ENCODE measurements at places on chromosomes 1 and 21.

GRCh38 chr1:156095906-156096508 lies 13.7 kb upstream of the MEX3A start:
- no peak for DNase-seq

DNA sequence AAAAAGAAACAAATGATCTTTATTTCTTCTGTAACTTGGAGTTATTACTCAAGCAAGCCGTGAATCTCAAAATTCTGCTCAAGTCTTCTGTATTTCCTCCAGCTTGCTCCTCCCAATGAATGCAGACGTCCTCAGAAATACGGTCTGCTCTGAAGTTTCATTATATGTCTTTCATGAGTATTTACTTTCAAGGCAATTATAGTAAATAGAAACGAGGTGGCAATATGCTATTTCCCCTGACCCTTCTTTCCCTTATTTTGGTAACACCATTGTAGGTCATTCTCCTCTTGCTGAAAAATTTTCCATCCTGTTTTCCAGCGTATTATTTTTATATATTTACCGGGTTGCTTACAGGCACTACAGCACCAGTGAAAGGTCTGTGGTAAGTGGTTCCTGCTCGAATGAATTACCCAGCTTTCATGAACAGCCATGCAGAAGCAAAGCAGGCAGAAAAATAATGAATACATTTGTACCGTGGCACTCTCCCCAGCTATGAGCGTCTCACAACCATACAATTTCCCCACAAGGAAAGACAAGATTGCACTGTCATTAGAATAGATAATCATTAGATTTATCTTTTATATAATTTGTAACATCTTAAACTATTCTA lies 350.9 kb upstream of the PKN2 start:
- DNase-seq: no peak

DNA sequence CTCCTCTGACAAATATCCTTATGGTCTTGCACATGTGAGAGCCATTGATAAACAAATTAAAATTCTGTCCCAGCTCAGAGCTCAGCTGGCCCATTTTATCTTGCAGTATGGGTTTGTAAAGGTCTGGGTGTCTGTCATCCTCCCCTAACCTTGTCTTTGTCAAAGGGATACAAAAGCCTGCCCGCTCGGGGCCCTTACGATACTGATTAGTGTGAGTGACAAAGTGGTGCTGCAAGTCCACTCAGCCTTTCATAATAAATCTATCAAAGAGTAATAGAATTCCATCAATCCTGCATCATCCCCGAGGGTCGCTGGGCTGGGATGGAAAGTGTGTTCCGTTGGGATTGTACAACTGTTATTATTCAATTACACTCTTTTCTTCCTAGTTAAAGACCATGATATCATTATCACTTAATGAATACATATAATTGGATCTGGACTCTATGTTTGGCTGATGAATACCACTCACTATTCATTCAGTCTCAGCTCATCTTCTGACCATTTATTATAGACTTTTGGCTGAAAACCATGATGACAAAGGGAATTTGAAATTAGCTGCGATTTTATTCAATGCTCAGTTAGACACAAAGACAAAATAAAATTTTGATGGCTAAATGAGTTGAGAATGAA lies 122.5 kb upstream of the FOXD3 start:
- no peak for DNase-seq

- peak; percentile 81 for DNase-seq
Measured at GRCh38 chr1:62841587-62842169, 57.7 kb downstream of the ATG4C start.

DNA sequence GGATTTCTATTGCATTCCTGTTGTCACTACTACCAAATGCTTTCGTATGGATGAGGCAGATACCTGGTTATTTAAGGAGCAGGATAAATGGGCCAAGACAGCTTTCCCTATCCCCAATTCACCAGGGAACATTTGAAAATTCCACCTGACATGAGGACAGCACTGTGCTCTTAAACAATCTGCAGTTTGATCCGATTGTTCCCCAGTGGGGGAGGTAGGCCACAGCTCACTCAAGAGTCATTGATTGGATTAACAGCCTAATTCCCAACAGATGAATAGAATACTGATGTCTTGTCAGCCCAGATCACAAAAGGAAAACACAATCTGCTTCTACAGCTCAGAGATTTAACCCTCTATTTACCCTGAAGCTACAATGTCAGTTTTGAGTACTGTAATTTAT lies 123.9 kb downstream of the LHX4 start:
- DNase-seq: no peak

DNA sequence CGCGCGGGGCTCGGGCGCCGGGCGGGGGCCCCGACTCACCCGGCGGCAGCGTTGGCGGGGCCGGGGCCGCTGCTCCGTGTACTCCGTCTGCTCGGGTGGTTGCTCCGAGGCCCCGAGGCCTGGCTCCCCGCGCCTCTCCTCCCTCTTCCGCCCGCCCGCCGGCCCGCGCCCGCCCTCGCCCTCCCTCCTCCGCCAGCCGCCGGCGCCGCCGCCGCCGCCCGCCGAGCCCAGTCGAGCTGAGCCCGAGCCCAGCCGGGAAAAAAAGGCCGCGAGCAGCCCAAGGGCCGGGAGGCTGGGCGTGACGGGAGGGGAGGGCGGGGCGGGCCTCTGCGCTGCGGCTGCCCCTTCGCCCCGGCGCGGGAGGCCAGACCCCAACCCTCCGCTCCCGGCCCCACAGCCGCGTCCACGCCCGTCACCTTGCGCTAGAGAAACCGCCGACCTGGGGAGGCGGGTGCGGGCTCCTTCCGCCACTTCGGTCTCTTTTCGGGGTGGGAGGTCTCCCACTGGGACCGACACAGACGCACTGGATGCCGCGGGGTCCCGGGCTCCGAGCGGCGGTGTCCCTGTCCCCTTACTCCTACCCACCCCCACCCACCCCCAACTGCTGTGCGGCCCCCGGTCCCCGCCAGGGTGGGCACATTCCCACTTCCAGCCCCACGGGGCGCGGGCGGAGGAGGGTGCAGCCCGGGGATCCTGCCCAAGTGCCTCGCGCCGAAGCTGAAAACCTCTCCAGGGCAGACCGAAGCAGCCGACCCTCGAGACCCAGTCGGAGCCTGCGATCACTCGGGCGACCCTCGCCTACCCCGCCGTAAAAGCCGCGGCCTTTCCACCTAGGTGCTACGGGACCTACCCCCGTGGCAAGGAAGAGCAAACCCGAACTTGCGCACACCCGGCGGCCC lies at the start of gene CERS2:
Gene CERS2 (minus strand): TSS at position 256 of the 899 bp plus-strand sequence. CDS start 5,745 bp downstream, outside the sequence.
- peak; percentile 81 for DNase-seq

DNA sequence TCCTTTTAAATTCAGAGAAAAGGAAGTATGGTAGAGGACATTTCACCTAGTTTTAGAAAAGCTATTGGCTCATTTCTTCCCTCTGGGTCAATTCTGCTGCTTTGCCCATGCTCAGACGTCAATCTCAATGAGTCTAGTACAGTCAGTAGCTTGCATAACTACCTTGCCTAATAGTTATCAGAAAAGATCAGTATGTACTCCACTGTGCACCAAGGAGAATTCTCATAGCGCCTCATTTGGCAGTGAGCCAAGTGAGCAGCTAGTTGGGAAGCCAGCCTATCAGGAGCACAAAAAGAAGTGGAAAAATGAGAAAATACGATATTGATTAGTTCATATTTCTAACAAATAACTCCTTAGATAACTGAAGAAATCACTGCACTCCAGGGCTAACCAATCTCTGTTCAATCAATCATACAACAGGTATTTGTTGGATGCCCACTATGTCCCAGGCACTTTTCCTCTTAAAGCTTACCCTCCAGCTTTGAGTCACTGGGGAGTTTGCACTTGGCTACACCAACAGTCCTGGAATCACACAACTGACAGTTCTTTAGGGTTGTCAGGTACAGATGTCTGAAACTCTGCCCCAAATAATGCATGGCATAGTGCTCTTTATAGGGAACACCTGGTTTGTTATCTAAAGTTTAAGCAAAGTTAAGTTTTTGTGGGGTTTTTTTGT lies 50.2 kb downstream of the PRDX6 start:
- peak; percentile 59 for DNase-seq

- no peak for DNase-seq
Measured at GRCh38 chr1:246831543-246831942, 100.2 kb downstream of the AHCTF1 start.
